ENCODE measurements at places on chromosomes 3 and 15.

- DNase-seq: no peak
Measured at GRCh38 chr3:69330891-69331400, 54.9 kb downstream of the FRMD4B start.

DNA sequence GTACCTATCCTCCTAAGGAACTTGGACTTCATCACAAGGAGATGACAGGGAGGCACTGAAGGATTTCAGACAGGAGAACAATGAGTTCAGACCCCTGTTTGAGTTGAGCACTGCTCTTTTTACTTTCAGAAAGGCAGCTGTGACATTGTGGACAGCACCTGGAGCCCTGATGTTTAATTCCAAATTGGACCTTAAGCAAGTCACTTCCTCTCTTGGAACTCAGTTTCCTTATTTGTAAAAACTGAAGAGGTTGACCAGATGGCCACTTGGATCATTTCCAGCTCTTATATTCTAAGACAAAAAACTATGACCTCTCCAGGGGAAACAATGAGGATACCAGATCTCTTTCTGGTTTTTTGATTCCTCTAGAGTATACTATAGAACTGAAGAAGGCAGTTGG lies 34.1 kb upstream of the SMAD3 start:
- no peak for DNase-seq

DNA sequence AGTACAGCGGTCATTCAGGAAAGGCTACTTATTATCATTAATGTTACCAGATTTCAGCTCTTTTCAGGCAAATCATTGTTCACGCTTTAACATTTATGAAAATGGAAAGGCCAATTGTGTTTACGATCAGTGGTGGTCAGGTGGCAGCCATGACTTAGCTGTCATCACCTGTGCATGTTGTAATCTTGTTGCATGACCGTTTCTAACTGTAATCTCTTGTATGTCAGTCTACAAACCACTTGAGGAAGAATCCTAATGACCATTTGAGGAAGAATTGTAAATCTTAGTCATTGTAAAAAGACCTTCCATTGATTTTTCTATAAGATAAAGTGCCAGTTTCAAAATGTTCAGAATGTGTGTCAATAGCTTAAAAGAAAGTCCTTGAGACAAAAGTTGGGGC lies 100.4 kb downstream of the SERPINI1 start:
- DNase-seq: no peak

DNA sequence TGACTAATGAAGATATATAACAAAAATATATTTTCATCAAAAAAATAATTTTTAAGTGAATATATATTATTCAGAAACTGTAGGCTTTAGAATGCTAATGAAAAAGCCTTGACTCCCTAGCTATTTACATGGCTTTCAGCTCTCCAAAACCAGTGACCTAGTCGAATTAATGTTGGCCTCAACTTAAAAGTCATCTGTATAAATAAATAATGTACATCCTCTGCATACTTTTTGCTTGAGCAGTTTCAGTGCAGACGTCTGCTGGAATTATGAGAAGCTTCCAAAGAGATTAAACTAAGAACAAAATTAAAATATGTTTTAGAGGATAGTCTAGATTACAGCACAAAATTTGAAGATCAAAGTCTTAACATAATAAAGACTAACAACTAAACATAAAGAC lies 520.4 kb upstream of the ALCAM start:
- no peak for DNase-seq

DNA sequence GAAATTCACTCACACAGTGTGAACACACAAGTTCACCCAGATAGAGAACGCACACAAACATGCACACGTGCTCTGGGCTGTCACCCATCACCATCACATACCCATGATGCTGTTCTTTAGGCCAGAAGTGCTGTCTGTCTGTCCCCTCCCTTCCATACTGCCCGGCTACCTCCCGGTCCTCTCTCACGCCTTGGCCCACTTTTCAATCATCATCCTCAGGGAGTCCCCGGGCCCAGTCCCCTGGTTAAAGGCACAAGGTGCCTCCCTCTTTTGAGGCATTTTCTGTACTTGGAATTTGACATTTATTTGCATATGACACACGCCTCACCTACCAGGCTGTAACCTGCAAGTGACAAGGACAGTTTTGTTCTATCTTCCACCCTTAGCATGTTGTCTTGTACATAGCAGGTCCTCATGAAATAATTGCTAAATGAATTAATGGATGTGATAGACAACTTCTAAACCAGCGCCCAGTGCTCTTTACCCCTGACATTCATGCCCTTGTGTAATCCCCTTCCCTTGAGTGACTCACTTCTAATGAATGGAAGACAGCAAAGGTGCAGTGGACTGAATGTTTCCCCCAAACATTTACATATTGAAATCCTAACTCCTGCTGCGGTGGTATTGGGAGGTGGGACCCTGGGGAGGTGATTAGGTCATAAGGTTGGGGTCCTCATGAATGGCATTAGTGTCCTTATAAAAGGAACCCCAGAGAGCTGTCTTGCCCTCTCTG lies 73.9 kb upstream of the ADPGK start:
- no peak for DNase-seq
